ENCODE measurements at places on chromosomes 11 and 22.

DNA sequence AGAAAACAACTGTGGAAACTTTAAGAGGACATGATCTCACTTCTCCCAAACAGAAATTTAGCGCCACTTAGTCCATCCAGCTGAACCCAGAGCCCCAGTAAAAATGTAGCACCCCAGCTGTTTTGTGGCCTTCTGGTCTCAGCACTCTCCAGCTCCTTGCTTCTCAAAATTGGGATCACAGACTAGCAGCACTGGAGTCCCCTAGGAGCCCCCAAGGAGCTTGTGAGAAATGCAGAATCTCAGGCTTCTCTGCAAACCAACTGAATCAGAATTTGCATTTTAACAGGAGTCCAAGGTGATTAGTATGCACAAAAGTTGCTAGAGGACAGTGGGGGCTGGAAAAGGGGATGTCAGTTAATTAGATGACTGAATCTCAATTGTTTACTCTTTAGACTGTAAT, 89.8 kb upstream of the FIBIN start:
- H3K27ac ChIP-seq = no peak overlapping the region
- no peaks in the 10 kb centered on the region for H3K4me1 ChIP-seq
- DNase-seq = no peak
- no peaks in the 10 kb centered on the region for H3K36me3 ChIP-seq
- no peaks in the 10 kb centered on the region for H3K27me3 ChIP-seq

- H3K36me3 ChIP-seq = no peaks in the 10 kb centered on the region
- H3K27ac ChIP-seq = no peak overlapping the region
- H3K4me1 ChIP-seq = peaks cover 11% of the 10 kb centered on the region
- peak; percentile 60 for DNase-seq
- peaks cover 21% of the 10 kb centered on the region for H3K27me3 ChIP-seq
These were observed 4.7 kb upstream of the SHISA8 start for GRCh38 chr22:41919357-41920224.

GRCh38 chr11:13663631-13664071, 4.8 kb upstream of the FAR1 start:
- H3K4me3 ChIP-seq = no peak overlapping the region
- H3K27me3 ChIP-seq = peaks cover 24% of the 10 kb centered on the region
- no peak overlapping the region for H3K27ac ChIP-seq
- no peaks in the 10 kb centered on the region for H3K36me3 ChIP-seq
- peaks cover 8% of the 10 kb centered on the region for H3K4me1 ChIP-seq

DNA sequence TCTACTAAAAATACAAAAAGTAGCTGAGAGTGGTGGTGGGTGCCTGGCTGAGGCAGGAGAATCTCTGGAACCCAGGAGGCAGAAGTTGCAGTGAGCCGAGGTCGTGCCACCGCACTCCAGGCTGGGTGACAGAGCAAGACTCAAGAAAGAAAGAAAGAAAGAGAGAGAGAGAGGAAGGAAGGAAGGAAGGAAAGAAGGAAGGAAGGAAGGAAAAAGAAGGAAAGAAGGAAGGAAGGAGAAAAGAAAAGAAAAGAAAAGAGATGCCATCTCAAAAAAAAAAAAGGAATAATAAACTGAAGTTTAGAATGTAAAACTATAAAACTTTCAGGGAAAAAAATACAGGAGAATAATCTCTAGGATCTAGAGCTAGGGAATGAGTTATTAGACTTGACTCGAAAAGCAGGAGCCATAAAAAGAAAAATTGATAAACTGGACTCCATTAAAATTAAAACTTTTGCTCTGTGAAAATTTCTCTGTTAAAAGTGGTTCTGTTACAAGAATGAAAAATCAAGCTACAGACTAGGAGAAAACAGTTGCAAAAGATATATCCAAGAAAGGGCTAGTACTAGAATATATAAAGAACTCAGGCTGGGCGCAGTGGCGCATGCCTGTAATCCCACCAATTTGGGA, 13.4 kb upstream of the SEPTIN5 start:
- DNase-seq = no peak
- peaks cover 17% of the 10 kb centered on the region for H3K27me3 ChIP-seq
- H3K4me1 ChIP-seq = no peaks in the 10 kb centered on the region
- no peaks in the 10 kb centered on the region for H3K36me3 ChIP-seq

- H3K27ac ChIP-seq = no peak overlapping the region
- H3K4me1 ChIP-seq = no peaks in the 10 kb centered on the region
- H3K4me3 ChIP-seq = no peak overlapping the region
These were observed 110.3 kb downstream of the KCNQ1OT1 start for GRCh38 chr11:2589538-2589934.

- peaks cover 58% of the 10 kb centered on the region for H3K36me3 ChIP-seq
- H3K27ac ChIP-seq = peak overlapping the region; percentile 97
- H3K4me1 ChIP-seq = peaks cover 64% of the 10 kb centered on the region
- no peaks in the 10 kb centered on the region for H3K27me3 ChIP-seq
- DNase-seq = no peak
- peak overlapping the region; percentile 93 for H3K4me3 ChIP-seq
These were observed 1.4 kb downstream of the UCP2 start for GRCh38 chr11:73981051-73981805.

GRCh38 chr11:60953781-60954180, 1.8 kb upstream of the SLC15A3 start:
- H3K27ac ChIP-seq = no peak overlapping the region
- H3K4me3 ChIP-seq = no peak overlapping the region
- no peaks in the 10 kb centered on the region for H3K36me3 ChIP-seq

DNA sequence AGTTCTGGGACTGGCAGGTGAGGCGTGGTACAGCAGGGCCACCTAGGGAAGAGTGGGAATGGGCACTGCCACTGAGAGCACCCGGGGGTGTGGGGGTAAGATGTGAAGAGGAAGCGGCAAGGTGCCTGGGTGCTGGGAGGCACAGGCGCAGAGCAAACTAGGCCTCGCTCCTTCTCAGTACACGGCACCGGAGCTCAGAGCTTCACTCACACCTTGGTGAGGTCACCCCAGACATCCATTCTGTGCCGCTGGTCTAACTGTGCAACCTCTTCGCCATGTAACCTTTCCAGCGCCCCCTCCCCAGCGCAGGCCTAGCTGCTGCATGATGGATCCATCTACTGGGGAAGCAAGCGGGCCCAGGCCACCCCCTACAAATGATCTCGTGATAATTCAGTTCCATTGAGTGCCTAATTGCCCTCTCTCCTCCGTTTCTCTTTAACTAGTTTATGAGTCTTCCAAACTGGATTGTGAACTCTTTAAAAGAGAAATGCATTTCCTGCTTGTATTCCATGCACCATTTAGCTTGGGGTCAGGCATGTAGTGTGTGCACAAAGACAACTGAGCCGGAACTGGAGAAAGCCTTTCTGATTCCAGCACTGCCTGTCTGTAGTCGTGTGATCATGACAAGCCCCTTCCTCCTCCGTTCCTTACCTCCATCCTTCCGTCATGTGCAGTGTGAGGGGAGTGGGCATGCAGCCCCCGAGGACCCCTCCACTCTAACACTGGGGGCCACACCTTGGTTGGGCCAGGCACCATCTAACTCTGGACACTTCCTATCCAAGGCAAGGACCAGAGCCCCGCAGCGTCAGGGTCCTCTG, 1475.2 kb downstream of the TBC1D22A start:
- DNase-seq = no peak
- no peaks in the 10 kb centered on the region for H3K4me1 ChIP-seq
- H3K27ac ChIP-seq = no peak overlapping the region
- H3K27me3 ChIP-seq = peaks cover 5% of the 10 kb centered on the region
- no peak overlapping the region for H3K4me3 ChIP-seq

GRCh38 chr22:39239561-39240423, 5.0 kb downstream of the PDGFB start:
- no peak overlapping the region for H3K27ac ChIP-seq
- peaks cover 38% of the 10 kb centered on the region for H3K4me1 ChIP-seq
- DNase-seq = no peak
- H3K4me3 ChIP-seq = no peak overlapping the region

DNA sequence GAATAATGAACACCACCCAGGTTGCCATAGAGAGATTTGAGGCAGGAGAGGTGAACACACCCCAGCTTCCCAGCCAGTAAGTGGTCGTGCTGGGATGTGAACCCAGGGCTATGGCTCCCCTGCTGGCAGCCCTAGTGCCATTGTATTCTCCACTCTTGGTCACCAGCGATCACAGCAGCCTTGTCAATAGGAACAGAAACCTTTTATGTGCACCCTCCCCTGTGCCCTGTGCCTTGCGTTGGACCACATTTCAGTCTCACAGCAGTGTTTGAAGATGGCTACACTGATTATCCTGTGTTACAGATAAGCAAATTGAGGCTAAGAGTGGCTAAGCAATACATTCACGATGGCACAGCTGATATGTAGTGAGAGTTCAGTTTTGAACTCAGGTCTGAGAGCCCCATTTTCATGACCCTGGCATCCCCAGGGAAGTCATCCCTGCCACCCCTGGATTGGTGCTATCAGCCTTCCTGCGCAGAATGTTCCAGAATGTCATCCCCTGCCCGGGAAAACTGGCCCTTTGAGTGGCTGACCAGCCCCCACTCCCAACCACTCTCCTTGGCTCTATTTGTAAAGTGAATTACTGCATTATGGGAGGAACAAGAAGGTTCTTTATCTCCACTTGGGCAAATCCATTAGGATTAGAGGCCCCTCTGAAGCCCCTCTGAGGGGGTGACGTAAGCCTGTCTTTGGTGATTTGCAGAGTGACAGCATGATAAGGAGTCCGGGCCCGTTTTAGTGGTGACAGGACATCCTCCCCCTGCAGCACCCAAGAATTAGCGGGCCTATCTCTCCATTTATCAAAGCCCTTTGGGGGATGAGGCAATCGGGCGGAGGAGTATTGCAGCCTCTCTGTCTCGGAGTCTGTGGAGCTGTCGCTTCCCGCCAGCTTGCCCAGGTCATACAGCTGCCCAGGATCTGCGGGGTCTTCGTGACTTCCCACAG, 30.9 kb downstream of the SMIM38 start:
- H3K27ac ChIP-seq = no peak overlapping the region
- H3K4me1 ChIP-seq = peaks cover 3% of the 10 kb centered on the region

DNA sequence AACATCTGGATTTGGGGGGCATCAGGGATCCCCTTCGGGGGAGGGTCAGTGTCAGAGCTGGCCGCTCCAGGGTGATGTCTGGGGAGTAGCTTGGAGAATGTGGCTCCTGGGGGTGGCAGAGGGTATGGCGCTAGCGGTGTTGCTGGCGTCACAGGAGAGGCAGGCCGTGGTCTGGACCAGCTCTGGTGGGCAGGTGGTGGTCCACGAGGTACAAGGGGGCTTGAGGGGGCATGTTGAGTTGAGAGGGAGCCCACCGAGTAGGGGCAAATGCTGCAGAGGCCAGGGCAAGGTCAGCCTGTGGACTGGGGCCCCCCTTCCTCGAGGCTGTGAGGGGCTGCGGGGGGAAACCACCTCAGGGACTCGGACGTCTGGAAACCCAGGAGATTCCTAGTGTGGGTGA, 8.6 kb downstream of the GRAMD4 start:
- no peaks in the 10 kb centered on the region for H3K4me1 ChIP-seq
- no peak for DNase-seq
- no peaks in the 10 kb centered on the region for H3K36me3 ChIP-seq
- no peaks in the 10 kb centered on the region for H3K27me3 ChIP-seq
- no peak overlapping the region for H3K27ac ChIP-seq
- no peak overlapping the region for H3K4me3 ChIP-seq

- no peaks in the 10 kb centered on the region for H3K36me3 ChIP-seq
- H3K27ac ChIP-seq = no peak within 1 kb of the TSS
- H3K4me3 ChIP-seq = no peak within 1 kb of the TSS
- H3K27me3 ChIP-seq = peaks cover 51% of the 10 kb centered on the region
These were observed at the start of gene SHISA8 for GRCh38 chr22:41915035-41915785. Gene SHISA8, minus strand, starts transcription at chr22:41915074. Its CDS starts 407 bp downstream, at chr22:41914667.

DNA sequence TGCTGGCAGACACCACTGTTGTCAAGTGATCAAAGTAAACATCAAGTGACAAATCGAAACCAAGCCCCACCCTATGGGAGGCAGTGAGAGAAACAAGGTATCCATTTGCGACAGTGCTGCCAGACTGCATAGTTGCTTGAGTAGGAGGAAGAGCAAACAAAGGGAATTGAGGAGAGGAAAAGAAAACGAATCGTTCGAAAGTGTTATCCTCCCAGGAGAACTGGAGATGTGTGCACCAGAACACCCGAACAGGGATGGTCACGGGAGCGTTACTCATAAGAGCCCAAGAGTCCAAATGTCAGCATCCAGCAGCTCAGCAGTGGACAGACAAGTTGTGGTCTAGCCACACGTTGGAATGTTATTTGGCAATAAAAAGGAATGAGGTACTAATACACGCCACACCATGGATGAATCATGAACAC, 58.4 kb upstream of the NUP50 start:
- H3K27ac ChIP-seq = no peak overlapping the region
- no peak for DNase-seq
- no peak overlapping the region for H3K4me3 ChIP-seq
- peaks cover 12% of the 10 kb centered on the region for H3K27me3 ChIP-seq
- H3K36me3 ChIP-seq = no peaks in the 10 kb centered on the region

DNA sequence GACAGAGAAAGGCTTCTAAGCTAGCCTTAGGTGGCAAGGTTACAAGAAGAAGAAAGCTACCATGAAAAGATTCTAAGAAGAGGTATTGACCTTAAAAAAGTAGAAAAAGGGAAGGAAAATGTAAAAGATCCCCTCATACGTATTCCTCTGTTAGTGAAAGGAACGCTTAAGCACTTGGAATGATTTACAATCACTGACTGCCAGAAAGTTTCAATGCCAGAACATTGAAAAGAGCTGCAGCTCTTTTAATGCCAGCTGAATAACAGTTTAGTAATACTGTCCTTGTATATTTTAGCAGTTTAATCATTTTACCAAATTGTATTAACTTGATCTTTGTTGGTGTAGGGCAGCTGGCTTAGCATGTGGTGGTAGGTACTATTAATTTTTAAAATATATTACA, 650.7 kb downstream of the FAM181B start:
- no peaks in the 10 kb centered on the region for H3K36me3 ChIP-seq
- H3K27me3 ChIP-seq = peaks cover 2% of the 10 kb centered on the region
- no peaks in the 10 kb centered on the region for H3K4me1 ChIP-seq
- H3K4me3 ChIP-seq = no peak overlapping the region
- no peak overlapping the region for H3K27ac ChIP-seq

- H3K4me1 ChIP-seq = no peaks in the 10 kb centered on the region
- no peaks in the 10 kb centered on the region for H3K36me3 ChIP-seq
- H3K27ac ChIP-seq = no peak overlapping the region
- no peak overlapping the region for H3K4me3 ChIP-seq
These were observed 36.0 kb upstream of the PACSIN2 start for GRCh38 chr22:43050995-43051394.

GRCh38 chr11:132072044-132072857, 701.8 kb downstream of the NTM start:
- no peak overlapping the region for H3K4me3 ChIP-seq
- no peak for DNase-seq
- H3K27me3 ChIP-seq = no peaks in the 10 kb centered on the region
- H3K36me3 ChIP-seq = no peaks in the 10 kb centered on the region
- H3K27ac ChIP-seq = no peak overlapping the region
- no peaks in the 10 kb centered on the region for H3K4me1 ChIP-seq

- no peak for DNase-seq
- no peaks in the 10 kb centered on the region for H3K4me1 ChIP-seq
- no peaks in the 10 kb centered on the region for H3K36me3 ChIP-seq
- no peaks in the 10 kb centered on the region for H3K27me3 ChIP-seq
- H3K4me3 ChIP-seq = no peak overlapping the region
These were observed 86.9 kb upstream of the ANO3 start for GRCh38 chr11:26245046-26245445.

- H3K4me1 ChIP-seq = peaks cover 10% of the 10 kb centered on the region
- H3K36me3 ChIP-seq = no peaks in the 10 kb centered on the region
- H3K27me3 ChIP-seq = peaks cover 22% of the 10 kb centered on the region
These were observed 15.5 kb downstream of the CLMP start for GRCh38 chr11:123179586-123179985.

- H3K27me3 ChIP-seq = no peaks in the 10 kb centered on the region
- no peak overlapping the region for H3K27ac ChIP-seq
- no peak overlapping the region for H3K4me3 ChIP-seq
- H3K4me1 ChIP-seq = no peaks in the 10 kb centered on the region
These were observed 237.6 kb upstream of the CCDC179 start for GRCh38 chr11:23097891-23098290.

Data from activated CD8-positive, alpha-beta memory T cell treated with anti-CD3 and anti-CD28 coated beads, Interleukin-2, amount 10 ng/mL, durations not matched to agents 7 days and 5 days (primary cell).